ENCODE measurements at places on chromosomes 2 and 18. TPM values are rescaled to one million over a fixed set of nuclear protein-coding genes. Genes with fewer than 3 reads are reported as not detected.

Gene CNTNAP5
- total RNA-seq, result not detected

Gene ZDBF2
- 11.7 TPM for total RNA-seq

Gene IL1R2
- 21.4 TPM for total RNA-seq

Gene SLC14A1
- total RNA-seq, result 1.5 TPM

Gene GMPPA
- 35.5 TPM for total RNA-seq

Gene NCKAP1
- total RNA-seq, result 11.7 TPM

Gene OR6B2
- total RNA-seq, result not detected

GRCh38 chr2:23696752-23697045 lies 230.2 kb downstream of the ATAD2B start:
- DNase-seq, result no peak

DNA sequence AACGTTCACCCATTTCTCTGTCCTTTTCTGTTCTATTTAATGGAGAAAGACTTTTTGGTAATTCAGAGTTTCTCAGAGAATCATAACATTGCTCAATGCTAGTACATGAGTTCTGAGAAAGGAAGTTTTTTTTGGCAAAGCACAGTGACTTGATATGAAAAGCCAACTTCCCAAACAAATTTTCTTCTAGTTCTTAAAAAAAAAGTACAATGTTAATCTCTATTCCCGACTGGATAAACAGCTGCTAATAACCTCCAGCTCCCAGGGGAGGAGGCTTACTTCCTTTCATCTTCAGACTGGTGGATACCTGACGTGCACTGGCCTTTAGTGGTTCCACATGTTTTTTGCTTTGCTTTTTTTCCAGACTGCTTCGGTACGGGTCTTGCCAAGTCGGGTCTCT lies 284.6 kb upstream of the CCDC68 start:
- DNase-seq, result no peak

- peak; percentile 29 for DNase-seq
Measured at GRCh38 chr18:57859314-57859713, 56.2 kb upstream of the ATP8B1 start.

DNA sequence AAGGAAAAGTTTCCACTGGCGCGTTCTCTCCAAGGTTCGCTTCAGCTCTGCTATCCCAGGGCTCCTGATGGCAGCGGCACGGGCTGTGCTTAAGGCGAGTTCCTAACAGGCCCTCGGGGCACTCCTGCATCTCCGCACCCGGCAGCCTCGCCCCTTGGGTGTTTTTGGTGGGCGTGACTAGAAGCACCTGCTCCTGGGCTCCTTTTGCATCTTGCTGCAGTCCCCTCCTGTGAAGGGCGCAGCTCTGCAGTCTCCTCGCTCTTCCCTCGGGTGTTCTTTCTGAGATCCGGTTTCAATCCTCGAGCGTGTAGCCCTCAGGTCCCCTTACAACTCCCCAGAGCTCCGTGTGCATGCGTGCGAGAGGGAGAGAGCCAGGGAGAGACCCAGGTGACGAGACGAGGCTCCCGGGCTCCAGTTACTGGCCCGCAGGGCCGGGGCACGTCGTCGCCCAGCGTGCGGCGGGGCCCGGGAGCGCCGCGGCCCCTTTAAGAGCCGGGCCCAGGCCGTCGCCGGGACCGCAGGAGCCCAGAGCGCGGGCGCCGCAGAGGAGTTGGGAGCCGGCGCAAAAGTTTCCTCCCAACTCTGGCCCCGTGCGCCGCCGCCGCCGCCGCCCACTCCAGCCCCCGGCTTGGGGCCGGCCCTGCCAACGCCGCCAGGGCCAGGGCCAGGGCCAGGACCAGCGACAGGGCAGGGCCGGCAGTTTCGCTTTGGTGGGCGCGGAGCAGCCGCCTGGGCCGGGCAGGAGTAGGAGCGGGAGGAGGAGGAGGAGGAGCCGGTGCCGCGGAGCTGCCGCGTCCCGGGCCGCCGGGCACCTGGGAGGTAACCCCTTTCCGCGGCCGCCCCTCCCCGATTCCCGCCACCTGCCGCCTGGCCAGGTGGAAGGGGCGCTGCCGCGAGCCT lies at the start of gene PARD3B:
Gene PARD3B (plus strand): TSS at position 515 of the 900 bp plus-strand sequence. CDS start 525 bp downstream, outside the sequence.
- DNase-seq, result peak; percentile 56

GRCh38 chr2:203893401-203893800 lies 25.8 kb downstream of the CTLA4 start:
- DNase-seq, result no peak
